Non-pigmented ciliary epithelial cell (primary cell): ENCODE measurements at places on chromosomes 13 and 19.

DNA sequence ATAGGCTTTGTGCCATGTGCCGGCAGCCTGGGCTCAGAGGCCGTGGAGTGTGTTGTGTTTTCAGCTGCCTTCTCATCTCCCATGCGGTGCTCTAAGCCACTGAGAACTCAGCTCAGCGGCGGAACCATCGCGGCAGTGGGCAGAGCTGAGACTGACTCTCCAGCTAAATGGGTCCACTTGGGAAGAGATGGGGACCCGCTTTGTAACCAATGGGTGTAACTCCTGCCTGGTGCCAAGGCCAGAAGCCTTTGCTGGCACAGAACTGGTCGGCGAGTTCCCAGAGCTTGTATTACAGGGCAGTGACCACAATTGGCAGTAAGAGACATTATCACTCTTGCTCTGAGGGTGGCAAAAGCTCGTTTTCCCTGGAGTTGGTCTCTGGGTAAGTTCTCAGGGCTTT, 183.0 kb downstream of the STK24 start:
- DNase-seq, result no peak

DNA sequence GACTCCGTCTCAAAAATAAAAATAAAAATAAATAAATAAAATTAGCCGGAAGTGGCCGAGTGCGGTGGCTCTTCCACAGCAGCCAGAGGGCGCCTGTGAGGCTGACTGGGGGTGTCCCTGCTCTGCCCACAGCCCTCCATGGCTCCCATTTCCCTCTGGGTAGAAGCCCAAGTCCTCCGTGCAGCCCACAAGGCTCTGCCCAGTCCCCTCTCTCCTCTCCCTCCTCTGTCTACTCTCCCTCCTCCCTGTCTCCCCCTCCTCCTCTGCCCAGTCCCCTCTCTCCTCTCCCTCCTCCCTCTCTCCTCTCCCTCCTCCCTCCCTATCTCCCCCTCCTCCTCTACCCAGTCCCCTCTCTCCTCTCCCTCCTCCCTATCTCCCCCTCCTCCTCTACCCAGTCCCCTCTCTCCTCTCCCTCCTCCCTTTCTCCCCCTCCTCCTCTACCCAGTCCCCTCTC, 20.4 kb downstream of the MISP start:
- DNase-seq, result no peak

GRCh38 chr13:69857183-69857821, 250.3 kb upstream of the ATXN8OS start:
- no peak for DNase-seq

- no peak for DNase-seq
Measured at GRCh38 chr13:111506125-111506524, 185.7 kb downstream of the TEX29 start.

DNA sequence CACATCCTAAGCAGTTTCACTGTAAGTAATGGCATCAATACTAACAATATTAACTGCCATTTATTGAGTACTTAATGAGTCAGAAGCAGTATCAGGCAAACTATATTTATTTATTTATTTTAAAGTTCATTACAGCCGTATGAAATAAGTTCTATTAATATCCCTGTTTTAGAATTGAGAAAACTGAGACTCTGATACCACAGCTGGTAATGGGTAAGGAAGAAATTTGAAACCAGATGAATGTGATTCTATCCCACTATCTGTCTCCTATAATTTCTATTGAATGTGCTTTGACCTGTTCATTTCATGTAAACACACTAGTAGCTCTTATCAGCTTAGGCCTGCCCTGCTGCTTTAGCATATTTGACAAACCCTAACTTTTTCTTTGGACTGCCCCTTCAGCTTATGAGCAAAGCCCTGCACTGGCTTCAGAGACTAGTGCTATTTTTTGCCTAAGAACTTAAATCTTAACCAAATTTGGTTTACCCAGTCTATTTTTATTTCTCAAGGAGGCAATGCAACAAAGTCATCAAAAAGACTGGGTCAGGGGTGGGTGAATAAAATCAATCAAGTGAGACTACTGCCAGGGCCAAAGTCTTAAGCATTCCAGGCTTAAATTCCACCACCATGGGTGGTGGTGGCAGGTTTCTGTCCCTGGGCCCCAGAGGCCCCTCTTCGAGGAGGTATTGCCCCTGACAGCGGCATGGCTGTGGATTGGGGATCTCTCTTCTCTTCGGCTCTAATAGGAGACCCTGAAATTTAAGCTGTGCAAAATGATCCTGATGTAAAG, 143.4 kb downstream of the DLEU7 start:
- no peak for DNase-seq
